Right cardiac atrium (tissue), 5 donors: ENCODE measurements at places on chromosomes 4 and X. TPM values are rescaled to one million over a fixed set of nuclear protein-coding genes. Genes with fewer than 3 reads are reported as not detected.

Gene DUSP9
- 0.14 TPM for total RNA-seq

- no peak for DNase-seq
These were observed 7.8 kb upstream of the RRAGB start for GRCh38 chrX:55709735-55710134.

- DNase-seq, result no peak
These were observed 1.7 kb upstream of the TMEM271 start for GRCh38 chr4:577499-578450.

Gene EDNRA
- total RNA-seq, result 68.1 TPM

Gene ASMT
- not detected for total RNA-seq

- no peak for DNase-seq
These were observed 21.4 kb downstream of the ZCCHC13 start for GRCh38 chrX:74325130-74326059.

Gene STK32B
- 0.43 TPM for total RNA-seq

DNA sequence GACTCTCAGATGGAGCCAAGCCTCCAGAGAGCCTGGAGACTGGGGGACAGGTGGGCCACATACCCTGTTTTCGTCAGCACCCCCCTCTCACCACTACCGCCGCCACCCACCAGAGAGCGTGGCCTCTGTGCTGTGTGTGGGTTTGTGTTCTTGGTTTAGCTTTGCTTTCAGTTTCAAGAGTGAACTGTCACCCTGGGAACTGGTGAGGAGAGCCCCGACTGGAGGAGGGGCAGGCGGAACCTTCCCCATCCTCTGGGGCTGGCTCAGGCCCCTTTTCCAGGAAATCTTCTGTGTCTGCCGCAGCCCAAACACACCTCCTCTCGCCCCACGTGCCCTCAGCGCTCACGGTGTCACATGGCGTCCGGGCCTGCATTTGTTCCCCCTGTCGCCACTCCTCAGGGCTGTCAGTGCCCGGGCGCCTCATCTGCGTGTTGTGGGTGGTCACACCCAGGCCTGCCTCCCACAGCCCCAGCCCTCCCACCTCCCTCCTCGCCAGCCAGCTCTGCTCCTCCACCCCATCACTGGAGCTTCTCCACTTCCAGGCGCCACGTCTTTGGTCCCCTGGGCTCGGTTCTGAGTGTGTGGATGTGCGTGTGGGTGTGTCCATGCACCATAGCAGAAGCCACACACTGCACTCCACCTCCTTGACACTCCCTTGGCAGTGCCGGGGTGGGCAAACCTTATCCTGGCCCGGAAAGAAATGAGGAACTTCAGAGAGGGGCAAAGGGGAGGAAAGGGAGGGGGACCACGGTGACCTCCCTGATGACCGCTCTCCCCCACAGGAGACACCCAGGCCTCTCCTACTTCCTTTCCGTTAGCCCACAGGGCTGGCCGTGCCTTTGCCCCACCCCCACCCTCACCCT is 27.8 kb downstream of the ELF4 start:
- peak; percentile 59 for DNase-seq

DNA sequence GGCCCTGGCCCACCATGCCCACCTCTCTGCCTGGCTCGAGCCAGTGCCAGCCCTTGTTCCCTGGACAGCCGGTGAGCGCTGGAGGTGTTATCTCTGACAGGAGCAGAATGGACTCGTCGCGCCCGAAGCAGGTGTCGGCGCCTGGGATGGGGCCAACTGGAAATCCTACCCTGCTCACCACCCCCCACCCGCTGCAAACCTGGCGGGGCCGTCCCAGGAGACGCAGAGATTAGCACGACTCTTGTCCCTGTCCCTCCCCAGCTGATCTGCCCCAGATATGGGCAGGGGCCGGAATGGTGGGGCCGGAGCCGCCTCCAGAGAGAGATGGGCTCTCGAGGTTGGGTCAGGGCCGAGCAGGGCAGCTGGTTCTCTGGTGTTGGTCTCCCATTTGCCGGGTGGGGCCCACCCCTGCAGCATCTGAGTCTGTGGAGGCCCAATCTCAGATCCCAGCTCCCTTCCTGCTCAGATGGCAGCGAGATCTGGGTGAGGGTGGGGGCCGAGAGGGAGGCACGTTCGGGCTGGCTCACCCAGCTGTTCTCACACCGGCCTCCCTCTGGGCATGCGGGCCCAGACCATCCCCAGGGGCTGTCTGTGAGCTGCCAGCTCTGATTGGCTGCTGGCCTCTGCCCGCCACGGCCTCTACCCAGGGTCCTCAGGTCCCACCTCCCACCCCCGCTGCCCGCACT is 20.1 kb upstream of the FGFR3 start:
- no peak for DNase-seq

Gene CXCL3
- total RNA-seq, result 0.69 TPM

Gene NAP1L3
- total RNA-seq, result 22.3 TPM

GRCh38 chr4:1105067-1105466 is 8.3 kb downstream of the RNF212 start:
- no peak for DNase-seq

- no peak for DNase-seq
These were observed 43.5 kb upstream of the SLC25A31 start for GRCh38 chr4:127686658-127687057.

GRCh38 chr4:99651016-99651769 is 6.4 kb downstream of the C4orf54 start:
- no peak for DNase-seq

Gene TMEM150C
- total RNA-seq, result 18.6 TPM

Gene TEX13C
- not detected for total RNA-seq

DNA sequence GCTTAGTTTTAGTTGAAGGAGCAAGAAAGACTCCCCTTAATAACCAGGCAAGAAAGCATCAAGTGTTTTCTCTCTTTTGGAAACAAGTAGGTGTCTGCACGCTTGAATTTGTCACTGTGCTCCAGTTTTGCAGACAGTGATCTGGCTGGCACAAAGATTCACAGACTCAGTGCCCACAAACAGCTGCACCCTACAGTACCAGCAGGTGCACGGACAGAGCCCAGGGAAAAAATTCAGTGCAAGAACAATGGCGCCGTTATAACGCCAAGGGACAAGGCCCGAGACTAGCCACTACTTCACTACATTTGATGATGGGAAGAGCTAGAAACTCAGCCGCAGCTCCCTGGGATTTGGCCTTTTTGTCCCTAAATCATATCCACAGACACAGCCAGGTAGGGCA is 56.0 kb downstream of the ZNF827 start:
- no peak for DNase-seq

DNA sequence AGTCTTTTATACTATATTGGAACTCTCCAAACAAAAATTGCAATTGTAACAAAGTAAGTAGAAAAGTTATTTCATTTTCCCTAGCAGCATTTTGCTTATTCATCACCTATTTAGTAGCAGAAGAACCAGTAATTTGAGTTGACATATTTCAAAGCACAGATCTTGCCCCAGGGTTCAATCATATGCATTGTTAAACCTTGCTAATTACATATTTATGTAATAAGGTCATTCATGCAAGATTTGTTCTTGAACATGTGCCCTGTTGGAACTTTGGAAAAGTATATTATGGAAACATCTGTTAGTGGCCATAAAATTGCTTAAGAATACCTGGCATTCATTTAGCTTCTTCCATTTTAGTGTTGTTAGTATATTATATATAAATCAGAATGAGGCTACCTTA is 191.7 kb downstream of the TLL1 start:
- DNase-seq, result no peak

DNA sequence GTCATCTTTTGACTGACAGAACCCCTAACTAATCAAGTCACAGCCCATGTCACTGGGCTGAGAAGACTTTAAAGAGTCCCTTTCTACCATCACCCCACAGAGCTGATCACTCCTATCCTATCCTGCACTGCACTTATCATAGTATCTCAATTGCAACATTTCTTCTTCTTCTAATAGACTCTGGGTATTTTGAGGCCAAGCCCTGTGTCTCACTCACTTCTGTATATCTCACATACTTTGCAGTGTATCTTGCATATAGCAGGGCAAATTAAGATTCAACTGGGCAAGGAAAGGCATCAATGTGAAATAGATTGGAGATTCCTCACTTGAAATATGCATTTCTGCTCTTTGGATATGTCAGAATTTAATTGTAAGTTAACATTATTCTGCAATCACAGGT is 531.5 kb upstream of the SLIT2 start:
- DNase-seq, result no peak

GRCh38 chr4:139607502-139608060 is 51.6 kb upstream of the SETD7 start:
- DNase-seq, result no peak

Gene MGAT4D
- total RNA-seq, result not detected

DNA sequence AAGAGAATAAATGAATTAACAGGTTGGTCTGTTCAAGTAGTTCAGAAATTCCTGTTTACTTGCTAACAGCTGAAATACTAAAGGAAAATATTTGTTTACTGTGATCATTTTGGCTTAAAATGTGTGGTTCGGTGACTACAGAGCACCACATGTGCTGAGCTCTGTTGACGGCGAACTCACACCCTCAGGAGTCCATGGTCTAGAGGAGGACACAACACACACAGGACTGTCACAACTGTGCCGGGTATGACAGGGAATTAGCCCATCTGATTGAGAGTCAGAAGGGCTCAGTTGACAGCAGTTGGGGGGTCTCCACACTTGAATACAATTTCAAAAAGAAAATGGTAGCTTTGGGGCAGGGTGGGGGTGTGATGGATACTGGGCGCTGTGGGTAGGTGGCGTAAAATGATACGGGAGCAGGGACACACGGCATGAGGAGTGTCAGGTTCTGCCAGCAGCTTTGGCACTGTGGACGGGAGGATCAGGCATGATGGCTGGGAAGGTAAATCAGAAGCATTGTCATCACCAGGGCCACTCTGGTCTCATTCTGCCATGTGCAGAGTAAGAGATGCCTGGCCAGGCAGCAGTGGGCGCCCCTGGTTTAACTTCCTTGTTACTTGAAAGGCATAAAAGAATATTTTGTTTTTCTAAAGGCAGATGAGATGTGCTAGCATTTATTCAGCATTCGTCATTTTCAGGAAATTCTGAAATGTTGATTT is 33.3 kb downstream of the CLDN22 start:
- DNase-seq, result no peak

GRCh38 chrX:142742581-142742980 is 283.1 kb upstream of the SPANXN4 start:
- no peak for DNase-seq

DNA sequence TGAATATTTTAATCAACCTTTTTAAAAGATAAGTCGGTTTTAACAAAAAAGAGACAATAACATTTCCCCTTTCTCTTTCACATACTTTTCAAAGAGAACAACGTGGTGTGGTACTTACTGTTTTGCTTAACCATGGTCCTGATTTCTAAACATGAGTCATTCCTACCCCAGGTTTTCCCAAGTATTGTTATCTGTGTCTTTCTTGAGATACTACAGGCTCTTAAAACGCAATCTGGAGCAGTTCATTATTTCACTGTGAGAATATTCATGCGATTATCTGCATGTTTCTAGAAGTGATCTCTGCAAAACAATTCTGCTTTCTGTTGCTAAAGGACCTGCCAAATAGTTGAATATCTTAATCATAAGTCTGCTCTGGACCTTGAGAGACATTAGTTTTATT is 127.3 kb downstream of the TENM3 start:
- no peak for DNase-seq
